Activated CD8-positive, alpha-beta memory T cell treated with anti-CD3 and anti-CD28 coated beads for 1 hour (primary cell): ENCODE measurements at places on chromosomes 5 and 9.

DNA sequence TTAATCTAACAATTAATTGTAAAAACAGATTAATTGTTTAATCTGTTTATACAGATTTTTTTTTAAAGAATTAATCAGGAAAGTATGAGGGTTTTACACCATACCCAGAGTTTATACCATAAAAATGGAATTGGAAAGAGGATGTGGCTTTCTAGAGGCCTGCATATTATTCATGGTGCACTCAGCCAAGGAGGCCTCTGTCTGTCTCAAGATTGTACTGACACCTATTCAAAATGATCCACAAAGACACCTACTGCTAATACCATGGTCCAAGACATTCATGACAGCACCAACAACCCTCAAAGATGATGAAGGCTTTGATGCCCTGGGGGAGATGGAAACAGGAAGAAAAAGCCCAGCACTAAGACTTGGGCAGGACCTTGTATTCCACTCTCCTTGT, 58.1 kb upstream of the MAST4 start:
- no peak for DNase-seq

DNA sequence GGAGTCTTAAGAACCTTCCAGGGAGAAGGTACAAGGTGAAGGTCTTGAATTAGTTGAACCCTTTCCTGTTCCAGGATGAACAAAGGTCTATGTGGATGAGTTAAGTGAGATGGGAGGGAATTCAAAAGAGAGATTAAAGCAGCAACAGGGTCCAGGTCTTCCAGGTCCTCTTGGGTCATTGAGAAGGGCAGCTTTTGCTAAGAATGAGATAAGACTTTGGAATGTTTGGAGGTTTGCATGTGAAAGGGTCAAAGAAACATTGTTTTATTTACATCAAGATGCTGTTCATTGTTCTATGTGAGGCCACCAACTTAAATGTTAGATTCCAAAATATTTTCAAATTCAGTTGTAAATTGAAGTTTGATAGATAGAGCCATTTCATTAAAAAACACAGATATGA, 463.9 kb downstream of the ANXA1 start:
- DNase-seq, result no peak

DNA sequence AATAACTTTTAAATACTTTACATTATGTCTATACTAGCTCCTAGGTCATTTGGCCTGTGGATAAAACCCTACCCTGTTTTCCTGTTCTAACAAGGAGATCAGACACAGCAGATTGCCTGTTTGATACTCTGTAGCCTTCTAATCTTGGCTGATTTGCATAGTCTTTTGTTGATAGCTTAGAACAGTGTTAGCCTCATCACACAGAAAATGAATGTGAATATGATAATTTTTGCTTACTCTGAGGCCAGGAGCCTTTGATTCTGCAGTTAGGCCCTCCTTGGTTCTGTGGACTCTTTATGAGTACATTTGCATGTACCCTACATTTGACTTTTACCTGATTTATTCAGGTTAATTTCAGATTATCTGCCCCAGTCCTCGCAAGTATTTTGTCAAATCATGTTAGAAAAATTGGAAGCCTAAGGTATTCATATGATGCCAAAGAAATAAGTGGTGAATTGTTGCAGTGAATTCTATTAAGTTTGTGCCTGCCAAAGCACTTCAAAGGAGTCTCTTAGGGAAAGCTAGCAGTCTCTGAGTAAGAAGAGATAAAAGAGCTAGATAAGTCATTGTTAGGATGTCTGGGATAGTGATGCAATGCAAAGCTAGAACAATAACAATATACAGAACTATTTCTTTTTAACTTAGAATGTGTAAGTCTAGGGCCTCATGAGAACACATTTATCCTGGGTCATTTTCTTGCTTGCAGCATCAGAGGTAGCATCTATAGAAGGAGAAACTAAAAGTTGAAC, 56.4 kb downstream of the SCAMP1 start:
- no peak for DNase-seq

DNA sequence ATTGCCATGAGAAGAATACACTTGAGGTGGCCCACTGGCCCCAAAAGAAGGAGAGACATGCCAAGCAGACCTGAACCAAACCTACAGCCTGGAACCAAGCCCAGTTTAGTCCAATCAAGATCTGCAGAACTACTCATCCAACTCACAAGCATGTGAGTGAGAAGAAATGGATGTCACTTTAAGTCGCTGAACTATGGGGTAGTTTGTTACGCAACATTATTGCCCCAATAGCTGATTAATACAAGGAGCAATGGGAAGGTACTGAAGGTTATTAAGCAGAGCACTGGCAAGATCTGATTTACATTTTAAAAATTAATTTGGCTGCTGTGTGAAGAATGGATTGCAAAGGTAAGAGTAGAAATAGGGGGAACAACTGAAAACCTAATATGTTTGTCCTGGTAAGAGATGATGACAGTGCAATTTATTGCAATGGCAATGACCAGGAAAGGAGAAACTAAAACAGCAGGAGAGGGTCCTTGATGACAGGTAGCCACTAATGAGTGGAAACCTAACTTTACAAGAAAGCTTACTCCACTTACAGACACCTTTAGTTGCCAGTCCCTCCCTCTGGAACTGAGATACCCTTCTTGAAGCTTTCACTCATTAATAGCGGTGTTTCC, 132.9 kb upstream of the GRIA1 start:
- DNase-seq, result no peak

GRCh38 chr5:652773-653350, 40.3 kb downstream of the TPPP start:
- no peak for DNase-seq

GRCh38 chr5:158940977-158941376, 158.7 kb downstream of the EBF1 start:
- DNase-seq, result no peak

DNA sequence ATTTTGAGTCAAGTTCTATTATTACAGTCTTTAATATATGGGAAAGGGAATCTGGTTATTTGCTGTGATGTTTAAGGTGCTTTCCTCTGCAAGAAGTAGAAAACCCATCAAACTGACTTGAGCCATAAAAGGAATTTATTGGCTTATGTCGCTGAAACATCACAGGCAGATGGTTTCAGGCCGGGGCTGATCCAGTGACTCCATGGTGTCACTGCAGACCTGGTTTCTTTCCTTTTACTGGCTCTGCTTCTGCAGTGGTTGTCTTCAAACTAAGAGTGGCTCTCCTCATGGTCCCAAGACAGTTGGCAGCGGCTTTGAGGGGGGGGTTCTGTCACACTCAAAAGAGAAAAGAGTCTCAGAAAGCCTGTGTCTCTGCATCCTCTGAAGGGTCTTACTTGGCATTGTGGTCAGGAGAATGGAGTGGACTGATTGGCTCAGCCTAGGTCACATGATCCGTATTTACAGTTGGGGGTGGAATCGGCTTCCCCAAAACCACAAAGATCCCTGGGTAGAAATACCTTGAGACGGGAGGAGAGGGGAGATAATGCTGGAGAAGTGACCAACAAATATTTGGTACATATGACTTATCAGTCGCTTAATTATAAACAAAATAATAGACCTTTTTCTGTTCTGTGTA, 106.3 kb downstream of the DAPK1 start:
- DNase-seq, result no peak

DNA sequence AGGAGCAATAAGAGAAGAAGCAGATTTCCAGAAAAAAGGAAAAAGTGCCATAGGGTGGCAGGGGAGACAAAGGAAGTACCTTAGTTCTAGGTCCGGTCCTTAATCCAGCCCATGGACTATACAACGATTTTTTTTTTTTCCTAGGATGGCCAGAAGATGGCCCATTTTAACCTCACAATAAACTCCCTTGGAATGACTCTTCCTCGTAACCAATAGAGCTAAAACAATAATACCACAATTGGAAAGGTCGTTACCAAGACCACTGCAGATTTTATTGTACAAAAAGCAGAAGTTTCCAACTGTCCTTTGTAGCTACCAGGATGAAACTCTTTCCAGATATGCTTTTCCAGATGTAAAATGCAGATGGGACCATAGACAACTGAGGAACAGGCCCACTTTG, 34.4 kb upstream of the SSBP2 start:
- DNase-seq, result no peak

DNA sequence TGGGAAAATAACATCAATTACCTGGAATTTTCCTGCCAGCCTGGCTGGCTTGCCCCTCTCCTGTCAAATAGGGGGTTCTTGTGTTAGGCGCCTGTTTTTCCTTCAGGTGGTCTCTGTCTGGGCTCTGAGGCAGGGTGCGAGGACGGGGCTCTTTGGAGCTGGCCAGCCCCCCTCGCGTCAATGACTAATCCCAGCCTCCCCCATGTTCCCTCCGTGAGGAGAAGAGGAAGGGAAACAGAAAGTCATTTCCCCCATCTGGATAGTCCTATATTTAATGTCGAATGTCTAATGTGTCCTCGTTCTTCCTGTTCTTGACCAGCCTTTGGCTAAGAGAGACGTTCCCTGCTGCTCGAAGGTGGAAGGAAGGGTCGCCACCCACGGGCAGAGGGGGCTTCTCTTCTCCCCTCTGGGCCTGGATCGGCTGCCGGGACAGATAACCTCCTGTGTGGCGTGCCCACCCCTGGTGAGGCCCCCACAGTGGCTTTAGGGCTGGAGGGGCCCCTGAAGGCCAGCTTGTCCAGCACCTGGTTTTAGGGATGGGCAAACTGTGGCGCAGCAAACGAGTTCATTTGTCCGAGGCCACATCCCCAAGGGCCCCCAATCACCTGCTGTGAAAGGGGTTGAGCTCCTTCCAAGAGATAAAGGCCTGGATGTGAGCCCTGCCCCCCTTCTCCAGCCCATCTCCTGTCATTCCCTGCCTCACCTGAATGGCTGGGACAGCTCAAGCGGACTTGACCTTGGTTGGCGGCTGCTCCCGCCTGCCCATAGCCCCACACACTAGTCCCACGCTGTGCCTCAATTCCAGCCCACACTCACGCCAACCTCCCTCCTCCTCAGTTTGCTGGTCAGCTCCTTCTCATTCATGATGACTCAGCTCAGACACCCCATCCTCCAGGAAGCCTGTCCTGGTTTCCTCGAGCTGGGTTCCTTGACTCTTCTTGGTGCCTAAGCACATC, 35.9 kb upstream of the UNC5A start:
- DNase-seq, result no peak

GRCh38 chr5:14112998-14113652, 30.0 kb upstream of the TRIO start:
- DNase-seq, result no peak

GRCh38 chr9:127979333-127980059, 1.3 kb downstream of the EEIG1 start:
- no peak for DNase-seq

DNA sequence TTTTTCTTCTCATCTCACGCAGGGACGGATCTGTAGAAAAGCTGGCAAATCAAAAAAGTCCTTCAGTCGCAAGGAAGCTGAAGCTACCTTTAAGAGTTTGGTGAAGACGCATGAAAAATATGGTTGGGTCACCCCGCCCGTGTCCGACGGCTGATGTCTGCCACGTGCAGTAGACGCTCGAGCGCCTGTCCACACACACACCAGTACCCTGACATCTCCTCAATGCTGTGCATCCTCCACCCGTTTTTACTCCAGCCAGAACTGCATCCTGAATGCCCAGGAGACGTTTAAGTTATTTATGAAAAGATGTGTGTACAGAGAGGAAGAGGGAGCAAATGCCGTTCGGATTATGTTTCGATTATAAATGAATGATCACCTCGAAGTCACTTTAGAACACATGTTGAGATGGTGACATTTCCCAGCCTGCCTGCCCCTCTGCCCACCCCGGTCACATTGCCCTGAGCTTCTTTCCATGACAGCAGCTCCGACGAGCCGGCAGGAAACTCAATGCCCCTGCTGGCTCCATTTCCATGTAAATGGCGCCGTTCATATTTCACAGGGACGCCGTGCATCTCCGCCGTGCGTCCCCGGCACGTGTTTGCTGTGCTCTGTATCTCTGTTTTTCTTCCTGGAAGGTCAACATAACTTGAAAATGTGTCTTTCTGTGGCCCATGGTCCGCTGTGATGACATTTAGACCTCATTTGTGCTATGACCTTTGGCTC, 42.7 kb downstream of the UBE2QL1 start:
- no peak for DNase-seq

DNA sequence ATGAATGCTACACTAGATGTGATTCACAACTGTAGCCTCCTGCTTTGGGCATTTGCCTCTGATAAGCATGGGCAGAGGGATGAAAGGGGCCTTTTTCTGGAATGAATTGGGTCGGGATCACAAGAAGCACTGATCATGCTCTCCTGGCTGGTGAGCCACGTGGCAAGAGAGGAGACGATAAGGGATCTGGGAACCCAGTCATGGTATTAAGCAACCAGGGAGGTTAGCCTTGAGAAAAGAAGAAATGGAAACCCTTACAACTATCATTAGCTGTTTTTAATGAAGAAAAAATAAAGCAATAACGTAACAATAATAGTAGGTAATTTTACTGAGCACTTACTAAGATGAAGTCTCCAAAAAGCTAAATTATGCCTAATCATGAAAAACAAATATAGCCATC, 50.0 kb upstream of the RAI14 start:
- no peak for DNase-seq

- DNase-seq, result no peak
Observed at GRCh38 chr9:110583237-110583636, 3.7 kb upstream of the SVEP1 start.

GRCh38 chr5:135145985-135146384, 112.0 kb upstream of the PITX1 start:
- no peak for DNase-seq

DNA sequence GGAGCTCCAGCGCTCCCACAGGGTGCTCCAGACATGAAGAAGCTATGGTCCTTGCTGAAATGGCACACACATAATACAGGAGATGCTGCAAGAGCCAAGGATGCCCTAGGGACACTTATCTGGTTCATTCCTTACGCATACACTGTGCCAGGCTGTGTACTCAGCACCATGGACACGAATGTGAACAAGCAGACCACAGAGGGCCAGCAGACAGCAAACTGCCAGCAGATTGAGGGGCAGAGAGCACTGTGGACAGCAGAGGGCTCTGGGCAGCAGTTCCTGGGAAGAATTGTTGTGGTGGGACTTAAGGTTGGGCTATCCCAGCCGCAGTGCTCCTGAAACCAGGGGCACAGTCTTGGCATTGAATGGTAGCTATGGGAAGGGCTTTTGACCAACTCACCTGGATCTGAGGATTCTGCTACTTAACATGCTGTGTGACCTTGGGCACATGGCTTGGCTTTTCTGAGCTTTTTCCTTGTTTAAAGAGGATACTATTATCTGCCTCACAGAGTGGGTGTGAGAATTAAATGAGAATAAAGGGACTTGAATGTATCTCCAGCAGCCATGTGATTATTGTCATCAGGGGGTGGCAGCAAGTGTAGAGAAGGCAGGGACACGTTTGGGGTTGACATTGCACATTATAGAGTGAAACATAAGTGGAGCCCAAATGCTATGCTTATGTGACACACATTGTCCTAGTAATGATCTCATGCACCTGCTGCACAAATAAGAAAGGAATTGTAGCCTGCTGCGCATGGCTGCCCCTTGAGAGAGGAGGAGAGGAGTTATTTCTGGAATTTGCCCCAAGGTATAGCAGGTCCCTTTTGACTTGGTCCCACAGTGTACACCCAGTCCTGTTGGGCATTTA, 30.1 kb downstream of the PPARGC1B start:
- no peak for DNase-seq

- no peak for DNase-seq
Observed at GRCh38 chr5:29134418-29134817, 2059.1 kb upstream of the CDH6 start.

GRCh38 chr9:83191154-83191553, 128.2 kb upstream of the RASEF start:
- no peak for DNase-seq
